Daoy (cell line): ENCODE measurements at places on chromosomes 7 and 10.

DNA sequence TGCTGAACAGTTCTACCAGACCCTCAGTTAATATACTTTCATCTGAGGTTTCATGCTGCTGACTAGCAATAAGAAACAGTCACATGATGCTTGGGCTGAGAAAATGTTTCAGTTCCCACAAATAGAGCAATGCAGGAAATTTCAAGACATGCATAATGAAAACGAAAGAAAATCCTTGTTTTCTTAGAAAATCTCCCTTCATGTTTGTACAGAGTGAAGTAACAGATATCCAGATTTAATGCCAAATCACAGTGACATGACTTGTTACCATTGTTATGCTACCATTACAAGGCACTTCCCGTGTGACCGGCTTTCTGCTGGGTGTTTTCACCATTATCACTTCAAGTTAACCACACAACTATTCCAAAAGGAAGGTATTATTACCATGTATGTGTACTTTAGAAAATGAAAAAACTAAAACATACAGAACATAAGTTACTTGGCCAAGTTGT lies 121.7 kb downstream of the DOCK4 start:
- DNase-seq: peak; percentile 88

GRCh38 chr7:154287356-154287755 lies 235.2 kb downstream of the DPP6 start:
- no peak for DNase-seq

DNA sequence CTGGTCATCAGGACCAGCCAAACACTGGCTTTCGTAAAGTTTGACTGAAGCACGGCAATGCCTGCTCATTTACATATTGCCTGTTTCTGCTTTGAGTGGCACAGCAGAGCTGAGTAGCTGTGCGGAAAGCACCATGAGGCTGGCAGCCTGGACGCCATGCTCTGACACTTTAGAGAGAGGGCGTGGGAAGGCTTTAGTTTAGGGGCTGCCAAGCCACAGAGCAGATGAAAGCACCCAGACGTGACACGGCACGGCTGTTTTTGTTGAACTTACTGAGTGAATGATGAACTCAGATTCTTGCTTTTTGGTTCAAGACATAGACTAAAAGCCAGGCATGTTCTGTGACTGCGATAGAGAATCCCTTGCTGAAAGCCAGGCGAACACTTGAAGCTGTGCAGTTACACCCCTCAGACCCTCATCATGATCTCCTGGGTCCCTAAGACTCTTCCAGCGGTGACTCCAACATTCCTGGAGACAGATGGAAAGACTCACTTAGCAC lies 182.1 kb downstream of the ZMYND11 start:
- DNase-seq: no peak

DNA sequence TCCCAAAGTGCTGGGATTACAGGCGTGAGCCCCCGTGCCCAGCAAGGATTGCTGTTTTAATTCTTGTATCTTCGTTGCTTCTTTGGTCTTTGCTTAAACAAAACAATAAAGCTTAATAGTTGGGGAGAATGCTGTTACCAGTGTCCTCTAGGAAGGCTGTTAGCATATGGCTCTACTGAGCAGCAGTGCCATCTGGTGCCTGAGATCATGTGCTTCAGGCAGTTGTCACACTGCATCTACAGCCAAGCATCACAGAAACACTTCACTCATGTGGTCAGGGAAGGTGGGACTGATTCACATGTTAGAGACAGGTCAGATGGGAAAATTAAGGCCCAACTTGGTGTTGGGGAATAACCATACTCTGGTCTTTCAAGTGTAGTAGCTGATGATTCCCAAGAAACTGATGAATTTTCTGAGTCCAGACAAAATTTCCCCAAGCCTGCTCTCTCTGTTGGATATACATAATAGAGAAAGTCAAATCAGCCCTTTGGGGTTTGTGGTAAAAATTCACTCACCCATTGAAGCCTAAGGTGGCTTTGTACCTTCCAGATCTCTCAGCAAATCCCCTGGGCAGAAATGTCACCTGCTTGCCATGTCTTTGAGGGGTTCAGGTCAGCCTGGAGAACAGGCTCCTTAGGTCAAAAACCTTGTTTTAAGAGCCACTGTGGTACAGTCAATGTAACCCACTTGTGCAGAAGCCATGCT lies 28.4 kb downstream of the UBE2D4 start:
- DNase-seq: peak; percentile 72

DNA sequence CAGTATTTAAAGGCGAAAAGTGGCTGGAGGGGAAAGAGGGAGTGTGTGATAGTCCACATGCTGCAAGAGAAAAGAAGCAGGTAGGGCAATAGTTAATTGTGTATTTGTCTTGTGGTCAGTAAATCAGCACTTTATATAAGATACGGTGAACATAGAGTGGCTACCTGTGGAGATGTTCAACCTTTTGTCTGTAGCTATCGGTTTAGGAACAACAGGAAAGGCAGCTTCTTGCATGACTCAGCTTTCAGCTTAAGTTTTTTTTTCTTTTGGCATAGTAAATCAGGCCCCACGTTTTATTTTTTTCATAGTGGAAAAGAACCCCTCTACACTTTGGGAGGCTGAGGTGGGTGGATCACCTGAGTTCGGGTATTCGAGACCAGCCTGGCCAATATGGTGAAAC lies 14.2 kb upstream of the MTPN start:
- no peak for DNase-seq

DNA sequence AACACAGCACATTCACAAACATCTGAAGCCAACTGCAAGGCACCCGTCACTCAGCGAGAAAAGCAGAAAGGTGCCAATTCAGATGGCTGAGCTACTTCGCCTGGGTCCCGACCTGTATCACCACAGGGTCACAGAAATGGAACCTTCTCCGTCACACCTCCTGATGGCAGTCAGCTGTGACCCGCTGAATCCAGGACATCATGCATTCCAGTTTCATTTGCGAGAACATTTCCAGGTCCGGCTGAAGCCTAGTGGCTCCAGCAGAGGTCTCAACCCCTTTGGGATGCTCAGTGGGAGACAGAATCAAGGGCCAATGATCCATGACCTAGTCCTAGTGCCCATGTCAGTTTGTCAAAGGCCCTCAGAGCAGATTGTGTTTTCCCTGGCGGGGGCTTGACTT lies 193.6 kb upstream of the KLF14 start:
- DNase-seq: no peak

DNA sequence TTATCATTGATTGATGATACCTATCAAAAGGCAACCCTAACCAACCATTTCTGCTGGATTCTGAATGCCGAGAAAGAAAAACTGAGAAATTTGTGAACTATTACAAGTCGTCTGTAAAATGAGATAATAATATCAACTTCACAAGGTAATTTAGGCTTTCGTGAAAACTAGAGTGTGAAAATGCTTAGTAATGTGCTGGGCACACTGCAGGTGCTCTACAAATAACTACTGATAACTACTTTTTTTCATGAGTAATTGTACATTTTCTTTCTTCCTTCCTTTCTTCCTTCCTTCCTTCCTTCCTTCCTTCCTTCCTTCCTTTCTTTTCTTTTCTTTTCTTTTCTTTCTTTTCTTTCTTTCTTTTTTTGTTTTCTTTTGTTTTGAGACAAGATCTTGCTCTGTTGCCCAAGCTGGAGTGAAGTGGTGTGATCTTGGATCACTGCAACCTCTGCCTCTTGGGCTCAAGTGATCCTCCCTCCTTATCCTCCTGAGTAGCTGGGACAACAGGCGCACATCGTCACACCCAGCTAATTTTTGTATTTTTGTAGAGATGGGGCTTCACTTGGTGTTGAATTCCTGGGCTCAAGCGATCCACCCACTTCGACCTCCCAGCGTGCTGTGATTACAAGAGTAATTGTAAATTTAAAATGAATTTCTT lies 42.9 kb downstream of the BMPR1A start:
- no peak for DNase-seq

DNA sequence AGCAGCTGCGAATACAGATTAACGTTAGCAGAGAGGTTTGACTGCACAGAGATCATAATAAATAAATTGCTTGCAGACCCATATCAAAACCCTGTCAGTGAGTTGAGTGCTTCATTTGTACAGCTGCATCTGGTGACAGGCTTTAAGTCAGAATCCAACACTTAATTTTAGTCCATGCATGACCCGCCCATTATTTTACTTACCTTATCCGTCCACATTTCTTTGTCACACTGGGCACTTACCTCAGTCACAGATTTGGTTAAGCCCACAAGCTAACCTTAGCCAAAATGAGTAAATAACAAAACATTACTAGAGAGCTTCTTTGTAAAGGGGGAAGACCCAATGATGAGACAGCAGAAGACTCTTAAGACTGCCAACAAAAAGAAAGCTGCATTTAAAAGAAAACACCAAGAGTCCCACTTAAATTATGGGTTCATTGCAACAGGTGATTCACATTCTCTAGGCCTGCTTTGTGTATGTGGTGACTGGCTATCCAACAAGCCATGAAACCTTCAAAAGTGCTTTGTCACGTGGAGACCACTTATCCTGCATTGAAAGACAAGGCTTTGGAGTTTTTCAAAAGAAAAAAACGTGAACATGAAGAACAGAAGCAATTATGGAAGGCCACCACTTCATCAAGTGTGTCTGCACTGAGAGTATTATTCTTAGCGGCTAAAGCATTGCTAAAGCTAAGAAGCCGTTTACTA lies 32.2 kb downstream of the PHTF2 start:
- no peak for DNase-seq

- no peak for DNase-seq
Measured at GRCh38 chr7:16816824-16817223, 12.0 kb upstream of the AGR2 start.

DNA sequence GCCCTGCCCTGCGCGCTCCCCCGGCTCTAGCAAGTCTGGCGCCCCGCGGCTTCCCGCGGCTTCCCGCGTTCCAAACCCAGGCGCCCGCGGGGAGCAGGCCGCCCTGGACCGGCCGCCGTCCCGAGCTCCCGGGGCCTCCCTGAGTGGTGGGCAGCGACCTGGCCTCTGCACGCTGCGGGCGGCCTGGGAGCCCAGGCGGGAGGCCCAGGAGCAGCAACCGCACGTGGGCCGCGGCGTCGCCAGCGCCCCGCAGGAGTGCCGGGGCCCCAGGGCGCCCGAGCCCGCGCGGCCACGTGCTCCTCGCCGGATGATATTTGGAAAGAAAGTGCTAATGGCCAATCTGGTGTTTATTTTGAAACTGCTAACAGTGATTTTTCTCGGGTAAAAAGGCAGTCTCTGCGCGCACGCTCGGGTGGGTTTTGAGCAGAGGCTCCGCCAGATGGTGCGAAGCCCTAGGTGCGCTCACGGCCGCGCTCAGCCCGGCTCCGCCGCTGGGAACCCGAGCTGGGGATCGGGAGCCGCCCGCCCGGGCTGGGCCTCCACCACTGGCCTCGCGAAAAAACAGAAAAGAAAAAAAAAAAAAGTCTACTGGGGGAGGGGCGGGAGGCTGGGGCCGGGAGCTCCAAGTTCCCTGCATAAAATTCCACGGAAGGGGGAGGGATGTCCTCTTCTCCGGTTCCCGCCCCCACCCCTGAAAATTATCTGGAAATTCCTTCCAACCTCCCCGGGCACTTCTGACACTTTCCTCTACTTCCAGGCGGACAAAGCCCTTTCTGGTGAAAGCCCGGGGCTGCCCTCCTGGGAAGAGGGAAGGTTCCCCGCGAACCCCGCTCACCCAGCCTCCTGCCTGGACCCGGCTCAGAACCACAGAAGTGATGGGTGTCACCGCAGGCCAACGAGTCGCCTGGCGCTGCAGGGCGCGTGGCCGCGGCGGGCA lies 4.3 kb downstream of the EBF3 start:
- DNase-seq: no peak

- DNase-seq: peak; percentile 65
Measured at GRCh38 chr7:27245798-27246691, 3.4 kb downstream of the EVX1 start.

DNA sequence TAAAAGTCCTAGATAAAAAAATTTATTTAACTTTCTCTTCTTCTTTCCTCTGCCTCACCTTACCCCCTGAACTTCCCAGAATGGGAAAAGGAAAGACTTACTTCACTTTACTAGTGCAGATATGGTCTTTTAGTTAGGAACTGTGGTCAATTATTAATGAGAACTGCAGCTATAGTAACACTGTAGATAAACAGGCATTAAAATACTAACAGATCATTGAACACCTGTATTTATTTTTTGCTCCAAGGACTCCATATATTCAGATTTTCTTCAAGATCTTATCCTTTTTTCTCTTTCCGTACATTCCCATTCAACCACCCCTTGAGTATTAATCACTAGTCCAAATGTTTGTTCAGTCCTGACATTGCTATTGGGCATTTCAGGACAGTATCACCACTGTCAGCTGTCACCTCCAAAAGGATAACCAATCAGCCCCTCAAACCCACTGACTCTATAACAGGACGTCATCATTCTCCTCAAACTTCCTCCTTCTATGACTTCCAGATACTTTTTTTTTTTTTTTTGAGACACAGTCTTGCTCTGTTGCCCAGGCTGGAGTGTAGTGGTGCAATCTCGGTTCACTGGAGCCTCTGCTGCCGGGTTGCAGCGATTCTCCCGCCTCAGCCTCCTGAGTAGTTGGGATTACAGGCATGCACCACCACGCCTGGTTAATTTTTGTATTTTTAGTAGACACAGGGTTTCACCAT lies 4.2 kb downstream of the CPVL start:
- DNase-seq: no peak

DNA sequence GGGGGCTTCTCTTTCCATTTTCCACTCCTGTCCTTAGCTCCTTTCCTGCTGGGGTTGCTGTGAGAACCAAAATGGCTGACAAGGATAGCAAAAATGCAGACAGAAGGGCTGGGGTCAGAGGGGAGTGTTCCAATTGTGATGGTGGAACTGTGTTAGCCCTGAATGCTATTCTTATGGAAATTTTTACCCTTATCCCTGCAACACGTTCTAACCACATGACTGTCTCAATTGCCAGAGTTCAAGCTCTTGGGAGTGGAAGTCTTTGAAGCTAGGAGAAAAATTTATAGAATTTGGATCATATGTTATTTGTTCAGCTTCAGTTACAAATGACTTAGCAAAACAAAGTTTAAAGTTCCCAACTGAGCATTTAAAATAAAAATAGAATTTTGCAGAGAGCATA lies 134.1 kb downstream of the ADCYAP1R1 start:
- no peak for DNase-seq

DNA sequence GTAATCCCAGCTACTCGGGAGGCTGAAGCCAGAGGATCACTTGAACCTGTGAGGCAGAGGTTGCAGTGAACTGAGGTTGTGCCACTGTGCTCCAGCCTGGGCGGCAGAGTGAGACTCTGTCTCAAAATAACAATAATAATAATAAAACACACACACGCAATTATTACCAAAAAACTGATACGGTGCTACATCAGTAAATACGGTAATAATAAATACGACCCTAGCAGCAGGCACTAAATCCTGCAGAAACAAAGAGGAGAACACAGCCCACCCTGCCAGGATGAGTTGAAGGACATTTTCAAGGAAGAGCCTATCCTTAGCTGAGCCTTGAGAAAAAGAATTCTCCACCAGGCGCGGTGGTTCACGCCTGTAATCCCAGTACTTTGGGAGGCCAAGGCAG lies 34.4 kb upstream of the GTF2I start:
- DNase-seq: no peak

DNA sequence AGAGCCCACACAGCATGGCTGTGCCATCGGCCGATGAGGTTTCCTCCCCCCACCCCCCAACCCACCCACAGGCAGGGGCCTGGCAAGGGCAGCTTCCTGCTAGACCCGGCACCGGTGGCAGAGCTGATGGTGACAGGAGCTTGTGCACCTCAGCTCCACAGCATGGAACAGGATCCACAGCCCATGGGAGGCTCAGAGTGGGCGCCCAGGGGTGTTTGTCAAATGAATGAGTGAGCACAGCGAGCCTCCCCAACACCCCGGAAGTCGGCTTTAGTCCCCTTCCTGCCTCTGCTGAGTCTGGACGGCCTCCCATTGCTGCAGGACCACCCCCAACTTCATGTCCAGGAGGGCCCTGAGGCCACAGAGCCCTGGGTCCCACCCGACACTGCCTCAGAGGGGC lies 68.9 kb downstream of the PDGFA start:
- no peak for DNase-seq

GRCh38 chr7:130140551-130141160 lies 64.5 kb downstream of the TMEM209 start:
- DNase-seq: no peak

- DNase-seq: no peak
Measured at GRCh38 chr10:451856-452255, 237.6 kb downstream of the DIP2C start.
